ENCODE measurements at places on chromosomes 7 and 10.

GRCh38 chr10:32376097-32376496 lies 29.1 kb upstream of the EPC1 start:
- no peak for DNase-seq

GRCh38 chr10:75021379-75022249 lies 89.8 kb upstream of the SAMD8 start:
- no peak for DNase-seq

DNA sequence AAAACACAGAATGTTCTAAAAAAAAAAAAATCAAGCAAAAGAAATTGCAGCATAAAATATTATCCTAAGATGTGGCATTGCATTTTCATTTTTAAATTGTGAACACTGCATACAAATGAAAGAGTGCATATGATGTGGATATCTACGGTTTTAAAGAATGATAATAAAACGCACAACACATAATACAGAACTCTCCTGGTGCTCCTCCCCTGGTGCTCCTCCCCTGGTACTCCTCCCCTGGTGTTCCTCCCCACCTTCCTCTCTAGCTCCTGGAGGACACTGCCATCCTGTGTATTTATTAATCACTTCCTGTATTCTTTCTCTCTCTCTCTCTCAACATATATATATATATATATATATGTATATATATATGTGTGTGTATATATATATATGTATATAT lies 100.1 kb downstream of the SLC37A3 start:
- no peak for DNase-seq

GRCh38 chr7:92135052-92135889 lies 994 bp upstream of the CYP51A1 start:
- DNase-seq: no peak

DNA sequence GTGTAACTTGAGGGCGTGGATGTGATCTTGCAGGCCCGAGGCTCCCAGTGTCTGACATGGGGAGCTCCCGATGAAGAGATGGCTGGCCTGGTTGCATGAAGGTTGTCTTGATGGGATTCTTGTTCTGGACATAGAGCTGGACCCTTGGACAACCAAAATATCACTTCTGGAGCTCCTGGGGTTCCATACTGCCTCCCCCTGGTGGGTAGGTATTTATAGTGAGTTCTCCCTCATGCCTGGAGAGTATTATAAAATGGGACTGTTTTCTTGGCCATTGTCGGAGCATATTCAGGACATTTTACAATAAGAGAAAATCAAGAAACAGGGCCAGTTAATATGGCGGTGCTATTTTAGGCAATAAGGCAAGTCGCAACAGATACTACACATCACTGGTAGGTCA lies 32.6 kb upstream of the GIMAP8 start:
- no peak for DNase-seq

DNA sequence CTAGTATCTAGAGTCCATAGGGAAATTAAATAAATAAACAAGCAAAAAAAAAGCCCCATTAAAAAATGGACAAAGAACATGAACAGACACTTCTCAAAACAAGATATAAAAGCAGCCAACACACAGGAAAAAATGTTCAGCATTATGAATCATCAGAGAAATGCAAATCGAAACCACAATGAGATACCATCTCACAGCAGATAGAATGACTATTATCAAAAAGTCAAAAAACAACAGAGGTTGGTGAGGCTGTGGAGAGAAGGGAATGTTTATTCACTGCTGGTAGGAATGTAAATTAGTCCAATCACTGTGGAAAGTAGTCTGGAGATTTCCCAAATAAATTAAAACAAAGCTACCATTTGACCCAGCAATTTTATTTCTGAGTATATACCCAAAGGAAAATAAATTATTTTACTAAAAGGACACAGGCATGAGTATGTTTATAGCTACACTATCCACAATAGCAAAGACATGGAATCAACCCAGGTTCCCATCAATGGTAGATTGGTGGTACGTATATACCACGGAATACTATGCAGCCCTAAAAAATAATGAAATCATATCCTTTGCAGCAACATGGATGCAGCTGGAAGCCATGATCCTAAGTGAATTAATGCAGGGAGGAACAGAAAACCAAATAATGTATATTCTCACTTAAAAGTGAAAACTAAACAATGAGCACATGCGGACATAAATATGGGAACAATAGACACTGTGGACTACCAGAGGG lies 366.5 kb upstream of the SEMA3C start:
- no peak for DNase-seq

DNA sequence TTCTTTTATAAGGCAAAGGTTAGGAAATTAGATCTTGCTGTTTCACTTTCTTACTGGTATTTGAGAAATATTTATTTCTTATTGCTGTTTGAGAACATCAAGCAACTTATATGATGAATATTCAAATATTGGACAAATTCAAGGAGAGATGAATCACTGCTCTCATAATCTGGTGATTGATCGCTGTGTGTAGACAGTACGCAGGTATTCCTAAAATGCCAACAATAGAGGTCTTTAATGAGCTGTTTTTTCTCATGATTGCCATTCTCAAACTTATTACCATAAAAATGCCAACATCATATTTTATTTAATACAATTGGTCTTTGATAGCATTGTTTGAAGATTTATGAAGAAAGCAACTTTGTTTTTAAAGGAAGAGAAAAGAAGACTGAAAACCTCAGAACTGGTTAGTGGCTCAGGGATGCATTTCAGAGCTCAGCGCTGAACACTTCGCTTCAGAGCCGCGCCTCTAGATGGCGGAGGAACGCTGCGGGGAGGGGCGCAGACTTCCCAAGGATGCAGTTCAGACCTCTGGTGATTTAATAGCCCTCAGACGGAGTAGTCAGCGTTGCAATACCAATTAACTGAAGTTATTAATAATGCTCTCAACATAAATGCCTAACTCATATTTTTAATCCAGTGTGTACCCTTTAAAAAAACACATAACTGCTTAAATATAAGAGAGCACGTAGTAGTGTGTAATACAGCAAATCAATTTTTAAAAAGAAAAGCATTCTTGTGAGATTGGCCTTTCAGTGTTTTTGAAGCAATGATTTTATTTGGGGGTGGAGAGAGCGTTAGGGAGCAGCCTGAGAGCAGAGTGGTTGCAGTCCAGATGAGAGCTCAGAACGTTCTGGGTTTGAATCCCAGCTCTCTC lies 38.5 kb upstream of the STEAP4 start:
- DNase-seq: peak; percentile 63

DNA sequence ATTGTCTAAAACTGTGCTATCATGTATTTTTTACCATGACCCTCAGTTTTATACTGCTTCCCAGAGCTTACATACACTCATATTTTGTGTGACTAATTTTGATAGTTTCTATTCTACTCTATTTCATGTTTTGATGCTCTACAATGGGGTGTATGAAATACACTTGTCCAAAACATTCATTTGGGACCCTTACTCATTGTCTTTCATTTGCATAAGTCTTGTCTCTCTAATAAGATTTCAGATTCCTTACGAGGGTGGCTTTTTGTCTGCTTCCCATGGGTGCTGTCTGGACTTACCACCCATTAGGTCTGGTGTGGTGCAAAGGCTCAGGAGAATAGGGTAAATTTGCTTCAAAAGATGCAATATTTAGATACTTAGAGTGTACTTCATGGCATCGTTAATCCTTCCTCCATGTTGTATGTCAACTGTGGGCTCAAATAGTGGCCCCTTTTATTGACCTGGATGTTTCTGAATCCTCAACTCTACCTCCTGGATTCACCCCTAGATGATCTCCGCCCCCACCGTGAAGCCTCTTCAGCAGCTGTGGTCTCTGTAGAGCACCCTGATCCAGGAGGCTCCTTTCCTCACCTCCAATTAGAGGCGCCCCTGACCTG lies 3.6 kb upstream of the GIMAP5 start:
- no peak for DNase-seq

- no peak for DNase-seq
Observed at GRCh38 chr10:6279540-6280267, 77.0 kb downstream of the PFKFB3 start.

- DNase-seq: peak; percentile 74
Observed at GRCh38 chr10:92239600-92240288, 51.1 kb downstream of the CPEB3 start.

GRCh38 chr7:42274053-42274452 lies 37.0 kb upstream of the GLI3 start:
- no peak for DNase-seq

DNA sequence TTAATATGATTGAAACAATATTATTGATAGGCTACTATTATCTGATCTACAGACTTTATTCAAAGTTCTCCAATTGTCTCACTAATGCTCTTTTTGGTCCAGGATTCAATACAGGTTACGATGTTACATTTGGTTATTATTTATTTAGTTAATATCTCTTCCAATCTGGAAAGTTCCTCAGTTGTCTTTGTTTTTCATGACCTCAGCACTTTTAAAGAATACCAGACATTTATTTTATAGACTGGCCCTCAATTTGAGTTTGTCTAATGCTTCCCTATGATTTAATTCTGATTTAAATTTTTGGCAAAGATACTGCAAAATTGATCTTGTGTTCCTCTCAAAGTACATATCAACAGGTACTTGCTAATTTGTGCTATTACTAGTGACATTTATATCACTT lies 937.4 kb downstream of the KCNMA1 start:
- DNase-seq: no peak

DNA sequence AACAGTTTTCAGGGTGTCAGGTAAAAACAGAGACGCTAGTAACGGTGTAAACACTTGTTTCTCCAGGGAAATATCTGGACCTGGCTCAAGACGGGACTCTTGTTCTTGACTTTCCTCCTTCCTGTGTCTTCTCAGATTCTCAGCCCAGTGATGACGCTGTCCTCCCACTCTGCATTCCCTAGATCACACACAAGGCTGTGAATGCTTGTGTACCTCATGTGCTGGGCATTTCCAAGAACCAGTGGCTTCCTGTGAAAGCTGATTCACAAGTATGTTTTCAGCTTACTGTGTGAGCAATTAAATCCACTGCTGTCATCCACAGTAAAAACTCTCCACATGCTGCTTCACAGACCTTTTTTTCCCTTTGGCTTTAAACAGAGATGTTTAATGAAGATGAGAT lies 193.8 kb upstream of the DPP6 start:
- no peak for DNase-seq

DNA sequence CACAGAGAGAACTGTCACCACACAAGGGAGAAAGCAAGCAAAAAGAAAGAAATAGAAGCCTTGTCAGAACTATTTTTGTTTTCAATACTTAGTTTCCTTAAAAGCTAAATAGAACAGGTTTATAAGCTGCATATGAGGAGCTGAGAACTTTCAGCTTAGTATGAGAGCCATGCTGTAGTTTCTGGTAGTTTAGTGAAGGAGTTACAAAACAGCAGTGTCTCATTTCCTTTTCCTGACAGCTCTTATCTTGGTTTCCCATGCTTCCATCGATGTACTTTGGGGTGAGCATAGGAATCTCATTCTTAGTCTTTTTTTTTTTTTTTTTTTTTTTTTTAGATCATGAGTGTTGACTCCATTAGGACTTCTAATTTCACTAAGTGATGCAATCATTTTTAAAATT lies 8.6 kb upstream of the CHRM2 start:
- no peak for DNase-seq

- DNase-seq: no peak
Observed at GRCh38 chr10:130777507-130778165, 533.9 kb downstream of the TCERG1L start.

GRCh38 chr10:69766161-69766910 lies 35.4 kb upstream of the COL13A1 start:
- peak; percentile 80 for DNase-seq

DNA sequence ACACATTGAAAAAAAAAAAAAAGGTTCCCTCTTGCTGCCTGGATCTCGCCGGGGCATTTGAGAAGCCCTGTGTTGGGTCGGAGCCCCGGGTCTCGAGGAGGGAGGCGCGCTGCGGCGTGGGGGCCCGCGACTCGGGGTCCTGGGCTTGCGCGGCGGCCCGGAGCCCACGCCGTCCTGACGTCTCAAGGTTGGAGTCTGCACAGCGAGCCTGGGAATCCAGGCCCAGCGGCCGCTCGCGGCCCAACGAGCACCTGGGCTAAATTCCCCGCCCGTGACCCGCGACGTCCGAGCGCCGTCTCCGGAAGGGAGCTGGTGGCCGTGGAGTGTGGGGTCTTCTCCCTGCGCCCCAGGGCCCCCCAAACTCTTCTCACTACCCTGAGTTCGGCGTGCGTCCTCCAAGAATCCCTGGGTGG lies 1.4 kb upstream of the CTBP2 start:
- DNase-seq: peak; percentile 61

- DNase-seq: no peak
Observed at GRCh38 chr7:142669074-142669654, 80.1 kb upstream of the PRSS1 start.

GRCh38 chr7:22896917-22897316 lies 74.3 kb upstream of the TOMM7 start:
- DNase-seq: no peak

GRCh38 chr7:25028370-25029021 lies 48.5 kb upstream of the OSBPL3 start:
- DNase-seq: no peak

DNA sequence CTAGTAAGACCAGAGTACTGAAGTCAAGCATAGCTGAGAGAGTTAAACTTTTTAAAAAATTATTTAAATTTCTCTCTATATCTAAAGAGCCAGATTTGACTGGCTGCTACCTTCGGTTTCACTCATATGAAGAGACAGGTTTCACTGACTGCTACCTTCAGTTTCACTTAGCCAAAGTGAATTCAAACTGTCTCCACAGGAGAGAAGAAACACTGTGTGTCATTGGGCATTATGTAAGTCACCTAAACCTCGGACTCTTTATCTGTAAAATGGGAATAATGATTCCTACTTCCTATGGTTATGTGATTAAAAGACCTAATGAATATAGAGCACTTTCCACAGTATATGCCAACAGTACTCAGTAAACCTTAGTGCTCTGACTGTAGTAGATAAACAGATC lies 41.6 kb upstream of the MET start:
- no peak for DNase-seq

GRCh38 chr7:22587322-22587721 lies 87.3 kb upstream of the STEAP1B start:
- DNase-seq: no peak

GRCh38 chr7:77580762-77581350 lies 43.8 kb downstream of the PTPN12 start:
- no peak for DNase-seq

- no peak for DNase-seq
Observed at GRCh38 chr7:130880668-130881067, 146.7 kb upstream of the KLF14 start.

- DNase-seq: no peak
Observed at GRCh38 chr10:83605783-83606630, 533.3 kb upstream of the GHITM start.

DNA sequence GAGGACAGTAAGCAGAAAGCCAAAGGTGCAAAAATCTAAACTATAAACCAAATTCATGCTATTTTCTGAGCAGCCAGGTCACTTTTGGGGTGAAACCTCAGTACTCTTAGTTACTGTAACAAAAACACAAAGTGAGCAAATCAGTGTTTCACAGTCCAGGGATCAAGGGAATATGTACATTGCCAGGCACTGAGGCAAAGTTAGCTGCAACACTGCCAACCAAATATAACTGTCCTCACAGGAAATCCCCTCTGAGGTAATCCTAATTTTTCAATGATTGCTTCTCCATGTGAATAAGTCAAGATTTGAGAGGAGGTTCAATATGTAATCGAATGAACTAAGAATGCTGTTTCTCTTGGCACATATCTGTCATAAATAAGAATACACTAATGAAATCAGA lies 229.7 kb downstream of the TSPAN12 start:
- DNase-seq: no peak
